Uterine smooth muscle cell (primary cell): ENCODE measurements at places on chromosomes 1 and 21. TPM values are rescaled to one million over a fixed set of nuclear protein-coding genes. Genes with fewer than 3 reads are reported as not detected.

ISG20L2 gene
- total RNA-seq, result 5.0 and 5.5 TPM in 2 replicates

HUNK gene
- under 0.01 and 0.12 TPM in 2 replicates for total RNA-seq

NUF2 gene
- 9.5 and 68.5 TPM in 2 replicates for total RNA-seq

OLIG2 gene
- not detected in 2 replicates for total RNA-seq

DNAJC28 gene
- total RNA-seq, result 1.1 and 1.5 TPM in 2 replicates

HHAT gene
- total RNA-seq, result 1.9 and 6.6 TPM in 2 replicates

SHISA4 gene
- 6.9 and 21.4 TPM in 2 replicates for total RNA-seq
